ENCODE measurements at places on chromosomes 2 and 18. TPM values are rescaled to one million over a fixed set of nuclear protein-coding genes. Genes with fewer than 3 reads are reported as not detected.

TUBA3D gene
- total RNA-seq, result not detected

- no peak for DNase-seq
Measured at GRCh38 chr2:57465067-57465466, 581.5 kb upstream of the VRK2 start.

DNA sequence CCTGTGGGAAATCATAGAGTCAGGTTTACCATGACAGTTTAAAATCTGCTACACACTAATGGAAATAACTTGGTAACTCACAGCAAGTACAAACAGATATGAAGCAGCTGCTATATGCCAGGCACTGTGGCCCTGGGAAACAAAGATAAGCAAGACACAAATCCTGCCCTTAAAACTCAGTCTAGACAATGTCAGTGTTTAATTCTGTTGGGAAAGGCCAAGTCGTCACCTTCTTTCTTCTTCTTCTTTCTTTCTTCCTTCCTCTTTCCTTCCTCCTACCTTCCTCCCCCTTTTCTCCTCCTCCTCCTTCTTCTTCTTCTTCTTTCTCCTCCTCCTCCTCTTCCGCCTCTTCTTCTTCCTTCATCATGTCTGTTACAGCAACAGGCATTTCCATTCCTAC, 26.8 kb downstream of the PLEK start:
- no peak for DNase-seq

DARS1 gene
- total RNA-seq, result 136 TPM

DNA sequence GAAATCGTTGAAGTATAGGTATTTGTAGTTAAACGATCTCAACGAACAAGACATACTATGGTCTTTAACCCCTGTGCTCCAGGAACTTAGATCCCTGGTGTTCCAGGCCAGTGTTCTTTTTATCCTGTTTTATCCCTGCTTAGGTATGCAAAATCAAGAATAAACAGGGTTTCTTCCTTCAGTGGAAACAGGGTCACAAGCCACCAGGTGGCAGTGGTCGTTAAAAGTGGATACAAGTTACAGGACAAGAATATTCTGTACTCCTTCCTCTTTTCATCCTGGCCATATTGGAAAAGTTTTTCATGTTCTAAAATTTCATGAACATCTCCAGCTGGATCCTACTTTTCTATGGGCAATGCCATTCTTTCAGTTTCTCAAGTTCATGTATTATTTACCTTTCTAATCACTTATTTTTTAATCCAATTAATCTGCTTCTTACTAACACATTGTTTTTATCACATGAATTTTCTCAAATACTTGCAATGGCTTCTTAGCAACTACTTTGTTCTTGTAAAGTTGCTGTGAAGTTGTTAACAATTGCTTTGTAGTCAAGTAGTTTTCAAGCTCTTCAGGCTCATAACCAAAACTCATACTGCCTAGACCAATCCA, 16.4 kb upstream of the HNMT start:
- DNase-seq, result peak; percentile 79

ALPI gene
- not detected for total RNA-seq

GRCh38 chr2:199983534-199983933, 28.2 kb downstream of the MAIP1 start:
- DNase-seq, result no peak

DSG4 gene
- not detected for total RNA-seq
